ENCODE measurements at places on chromosomes 12 and 14. TPM values are rescaled to one million over a fixed set of nuclear protein-coding genes. Genes with fewer than 3 reads are reported as not detected.

GRCh38 chr12:19896041-19896440 lies 456.7 kb downstream of the AEBP2 start:
- H3K27me3 ChIP-seq = no peaks in the 10 kb centered on the region
- H3K27ac ChIP-seq = no peak overlapping the region
- no peak overlapping the region for H3K4me3 ChIP-seq
- no peak for DNase-seq
- no peaks in the 10 kb centered on the region for H3K36me3 ChIP-seq

DNA sequence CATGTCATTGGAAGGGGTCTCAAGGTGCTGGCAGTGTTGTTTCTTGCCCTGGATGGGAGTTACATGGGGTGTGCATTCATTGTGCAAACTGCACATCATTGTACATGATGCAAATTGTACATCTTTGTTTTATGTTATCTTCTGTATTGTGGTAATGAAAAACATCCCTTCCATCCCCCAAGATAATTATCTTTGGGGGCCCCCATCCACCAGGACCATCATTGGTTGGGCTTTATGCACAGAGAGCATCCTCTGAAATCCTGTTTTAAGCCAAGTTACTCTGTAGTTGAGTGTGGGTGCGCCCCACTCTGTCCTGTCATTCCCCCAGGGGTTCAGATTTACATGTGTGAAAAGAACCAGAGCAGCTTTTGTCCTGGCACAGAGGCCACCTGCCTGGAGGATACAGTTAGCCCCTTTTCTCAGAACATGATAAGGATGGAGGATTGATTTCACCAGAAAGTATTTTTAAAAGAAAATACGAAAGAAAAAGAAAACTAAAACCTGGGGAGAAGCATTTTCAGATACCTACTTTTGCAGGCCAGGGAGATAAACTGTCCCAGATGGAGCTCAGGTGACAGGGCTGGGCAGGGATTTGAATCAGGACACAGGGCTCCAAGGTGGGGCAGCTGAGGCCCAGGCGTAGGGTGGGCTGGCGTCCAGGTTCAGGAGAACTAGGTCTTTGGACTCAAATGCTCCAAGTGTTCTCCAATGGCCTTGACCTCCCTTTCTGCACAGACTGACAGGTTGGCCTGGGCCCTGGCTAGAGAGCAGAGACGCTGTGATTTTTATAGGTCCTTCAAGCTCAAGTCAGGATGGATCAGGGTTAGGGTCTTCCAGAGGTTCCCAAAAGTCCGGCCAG lies 17.2 kb downstream of the WSCD2 start:
- no peaks in the 10 kb centered on the region for H3K36me3 ChIP-seq
- no peak for DNase-seq
- no peak overlapping the region for H3K27ac ChIP-seq
- H3K27me3 ChIP-seq = peaks cover 9% of the 10 kb centered on the region
- no peaks in the 10 kb centered on the region for H3K4me1 ChIP-seq

The GALNT4 gene
- total RNA-seq = 7.8 TPM

The RTL1 gene
- not detected for total RNA-seq

DNA sequence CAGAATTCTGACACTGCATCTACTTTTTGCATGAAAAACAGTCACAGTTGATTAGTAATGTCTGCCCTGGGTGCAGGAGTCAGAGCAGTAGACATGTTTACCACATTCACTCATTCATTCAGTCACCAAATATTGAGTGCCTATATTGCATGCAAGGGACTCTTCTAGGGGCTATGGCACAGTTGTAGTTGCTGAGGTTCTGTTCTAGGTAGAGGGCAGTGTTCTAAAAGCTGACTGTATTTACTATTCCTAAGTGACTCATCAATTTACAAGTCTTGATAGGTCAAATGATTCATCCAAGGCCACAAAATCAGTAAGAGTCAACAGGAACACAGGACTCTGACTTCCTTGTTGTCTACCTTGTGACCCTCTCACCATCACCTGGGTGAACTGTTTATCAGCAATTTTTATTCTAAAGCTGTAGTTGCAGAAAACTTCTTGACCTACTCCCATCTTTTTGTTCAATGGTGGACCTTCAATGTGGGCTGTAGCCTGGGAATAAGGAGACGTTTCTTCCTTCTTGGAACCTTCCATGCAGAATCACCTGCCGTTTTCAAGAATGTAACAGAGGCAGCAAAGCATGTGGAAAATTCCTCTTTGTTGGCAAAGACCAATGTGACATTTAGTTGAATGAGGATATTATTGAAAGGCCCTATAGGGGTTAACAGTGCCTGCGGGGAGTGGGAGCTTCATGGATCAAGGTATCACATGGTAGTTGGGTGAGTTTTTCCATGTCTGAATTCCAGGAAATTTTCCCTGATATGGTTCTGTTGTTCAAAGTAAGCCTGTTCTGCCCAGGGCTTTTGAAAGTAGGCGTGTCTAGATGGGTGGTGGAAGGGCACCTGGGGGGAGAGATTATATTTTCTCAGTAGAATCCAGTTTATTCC lies 223.2 kb downstream of the KTN1 start:
- H3K36me3 ChIP-seq = no peaks in the 10 kb centered on the region
- no peak for DNase-seq
- H3K4me3 ChIP-seq = no peak overlapping the region
- no peak overlapping the region for H3K27ac ChIP-seq
- no peaks in the 10 kb centered on the region for H3K27me3 ChIP-seq

The ST8SIA1 gene
- 8.5 TPM for total RNA-seq

DNA sequence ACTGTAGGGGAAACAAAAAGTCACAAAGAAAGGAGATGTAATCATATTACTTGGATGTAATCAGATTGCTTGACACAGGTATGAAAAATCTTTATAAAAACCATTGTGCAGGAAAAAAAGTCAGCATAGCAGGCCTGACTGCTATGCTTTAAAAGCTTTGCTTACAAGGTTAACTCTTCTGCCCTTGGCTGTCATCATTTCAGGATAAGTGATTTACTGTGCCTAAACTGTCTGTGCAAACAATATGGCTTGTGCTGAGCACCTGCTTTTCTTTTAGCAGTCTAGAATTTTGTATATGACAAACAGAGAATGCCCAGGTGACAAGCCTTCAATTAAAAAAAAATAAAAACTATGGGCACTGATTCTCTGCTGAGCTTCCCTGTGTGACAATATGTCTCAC lies 63.8 kb upstream of the PLEKHG7 start:
- H3K4me3 ChIP-seq = no peak overlapping the region
- no peak for DNase-seq
- no peaks in the 10 kb centered on the region for H3K27me3 ChIP-seq
- no peaks in the 10 kb centered on the region for H3K4me1 ChIP-seq
- no peak overlapping the region for H3K27ac ChIP-seq

All from upper lobe of right lung (tissue), 1 donor.